SJCRH30 (cell line): ENCODE measurements at places on chromosomes 5 and 9. TPM values are rescaled to one million over a fixed set of nuclear protein-coding genes. Genes with fewer than 3 reads are reported as not detected.

- DNase-seq: no peak
- H3K4me1 ChIP-seq: peaks cover 29% of the 10 kb centered on the region
- H3K27ac ChIP-seq: no peak overlapping the region
- no peak overlapping the region for H3K4me3 ChIP-seq
Observed at GRCh38 chr5:142845402-142845921, 75.3 kb downstream of the ARHGAP26 start.

DNA sequence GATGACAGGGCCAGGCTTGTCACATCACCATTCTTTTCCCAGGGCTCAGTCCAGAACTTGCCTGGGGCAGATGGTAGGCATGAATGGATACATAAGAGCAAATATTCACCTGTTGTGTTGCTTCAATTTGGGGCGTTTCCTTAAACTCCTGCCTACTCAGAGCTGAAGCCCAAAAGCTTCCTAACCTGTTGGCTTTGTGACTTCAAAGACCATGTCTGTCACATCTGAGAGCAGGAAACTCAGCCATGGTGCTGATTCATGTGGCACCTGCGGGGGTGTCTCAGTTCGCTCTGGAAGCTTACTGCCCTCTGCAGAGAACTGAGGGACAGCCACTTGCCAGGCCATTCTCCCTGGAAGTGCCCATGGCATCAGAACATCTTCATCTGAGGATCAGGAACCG is 246.6 kb downstream of the HSPA4 start:
- no peaks in the 10 kb centered on the region for H3K4me1 ChIP-seq
- no peak for DNase-seq
- H3K27me3 ChIP-seq: no peaks in the 10 kb centered on the region
- no peaks in the 10 kb centered on the region for H3K36me3 ChIP-seq
- no peak overlapping the region for H3K4me3 ChIP-seq

DNA sequence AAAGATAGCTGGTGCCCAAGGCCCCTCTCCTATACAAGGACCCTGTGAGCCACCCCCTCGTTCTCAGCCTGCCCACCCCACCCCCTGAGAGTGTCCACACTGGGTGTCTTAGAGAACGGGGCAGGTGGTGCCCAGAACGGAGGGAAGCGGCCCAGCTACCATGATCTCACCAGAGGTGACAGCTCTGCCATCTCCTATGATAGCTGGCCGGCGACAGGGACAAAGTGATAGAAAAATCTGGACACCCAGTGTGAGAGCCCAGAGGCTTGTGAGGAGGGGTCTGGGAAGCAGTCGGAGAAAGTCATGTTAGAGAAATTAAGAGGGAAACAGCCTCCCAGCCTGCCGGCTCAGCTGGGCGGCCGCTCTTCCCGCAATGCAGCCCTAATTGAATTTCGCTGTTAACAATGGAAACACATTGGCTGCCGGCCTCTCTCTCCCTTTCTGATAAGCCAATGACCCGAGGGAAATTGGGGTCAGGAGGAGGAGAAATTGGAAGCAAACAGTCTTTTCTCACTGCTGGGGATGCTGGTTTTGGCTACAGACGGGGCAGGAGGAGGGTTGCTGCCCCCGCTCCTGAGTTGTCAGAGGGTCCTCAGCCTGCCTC is 32.3 kb downstream of the HK3 start:
- no peaks in the 10 kb centered on the region for H3K4me1 ChIP-seq
- no peaks in the 10 kb centered on the region for H3K36me3 ChIP-seq

- DNase-seq: no peak
- no peaks in the 10 kb centered on the region for H3K36me3 ChIP-seq
- H3K27ac ChIP-seq: no peak overlapping the region
- H3K4me3 ChIP-seq: no peak overlapping the region
- no peaks in the 10 kb centered on the region for H3K4me1 ChIP-seq
Observed at GRCh38 chr5:171692936-171693335, 92.7 kb upstream of the SMIM23 start.

DNA sequence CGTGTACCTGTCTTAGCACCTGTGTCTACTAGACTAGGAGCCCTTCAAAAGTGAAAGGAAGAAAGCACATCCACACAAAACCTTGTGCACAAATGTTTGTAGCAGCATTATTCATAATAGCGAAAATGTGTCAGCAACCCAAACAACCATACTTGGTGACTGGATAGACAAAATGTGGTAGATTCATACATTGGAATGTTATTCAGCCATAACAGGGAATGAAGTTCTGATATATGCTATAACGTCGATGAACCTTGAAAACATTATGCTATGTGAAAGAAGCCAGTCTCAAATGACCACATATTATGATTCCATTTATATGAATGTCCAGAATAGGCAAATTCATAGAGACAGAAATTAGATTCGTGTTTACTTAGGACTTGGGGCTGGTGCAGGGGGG is 57.8 kb upstream of the LARP1 start:
- no peaks in the 10 kb centered on the region for H3K4me1 ChIP-seq
- no peaks in the 10 kb centered on the region; the same call in 1 of the 2 replicates for H3K27me3 ChIP-seq
- no peak overlapping the region for H3K4me3 ChIP-seq
- no peaks in the 10 kb centered on the region for H3K36me3 ChIP-seq
- DNase-seq: no peak
- H3K27ac ChIP-seq: no peak overlapping the region

DNA sequence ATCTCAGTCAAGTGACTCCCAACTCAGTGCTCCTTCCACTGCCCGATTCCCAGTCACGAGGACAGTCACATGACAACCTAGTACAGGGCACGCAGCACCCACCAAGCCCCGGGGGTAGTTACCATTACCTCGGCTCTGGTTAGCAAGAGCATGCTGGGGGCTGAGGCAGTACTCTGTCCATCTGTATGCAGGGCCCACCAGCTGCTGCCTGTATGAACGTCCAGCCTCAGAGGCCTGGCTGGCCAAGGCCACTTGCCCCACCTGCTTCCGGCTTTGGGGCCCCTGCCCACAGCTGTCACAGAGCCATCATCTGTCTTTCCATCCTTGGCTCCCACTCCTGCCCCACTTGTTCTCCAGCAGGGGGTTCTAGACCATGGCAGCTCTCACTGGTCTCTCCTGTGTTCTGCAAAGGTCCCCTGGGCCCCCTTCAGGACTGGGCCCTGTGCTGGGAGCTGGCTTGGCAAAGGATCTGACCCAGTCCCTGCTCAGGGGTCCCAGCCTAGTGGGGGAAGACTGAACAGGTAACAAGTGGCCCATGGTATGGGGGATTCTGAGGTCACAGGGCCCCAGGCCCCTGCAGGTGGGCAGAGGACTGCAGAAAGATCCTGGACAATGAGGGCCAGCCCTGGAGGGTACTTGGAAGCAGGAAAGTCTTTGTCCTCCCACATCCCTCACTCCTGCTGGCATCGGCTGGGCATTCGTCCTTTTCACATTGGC is 3.3 kb downstream of the RPL35 start:
- H3K27me3 ChIP-seq: no peaks in the 10 kb centered on the region
- peak; percentile 93 for DNase-seq
- no peak overlapping the region for H3K4me3 ChIP-seq
- H3K36me3 ChIP-seq: peaks cover 54% of the 10 kb centered on the region
- no peak overlapping the region; the same call in 1 of the 2 replicates for H3K27ac ChIP-seq

DNA sequence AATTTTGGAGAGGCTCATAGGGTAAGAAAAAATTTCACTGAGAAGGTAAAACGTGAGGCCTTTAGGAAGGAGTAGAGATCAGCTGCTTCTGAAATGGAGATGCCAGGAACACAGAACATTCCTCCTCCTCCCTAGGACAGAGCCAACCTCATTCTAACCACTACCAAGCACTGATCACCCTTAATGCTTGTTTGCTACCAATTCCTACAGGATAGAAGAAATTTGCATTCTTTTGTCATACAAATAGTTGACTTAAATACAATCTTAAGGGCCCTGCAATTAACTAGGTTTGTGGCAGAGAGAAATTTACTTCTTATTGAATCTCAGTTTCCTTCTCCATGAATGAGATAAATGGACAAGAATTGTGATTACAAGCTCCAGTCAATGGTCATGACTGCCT is 780.2 kb upstream of the WWC1 start:
- H3K27me3 ChIP-seq: peaks cover 3% of the 10 kb centered on the region; the same call in 1 of the 2 replicates
- no peak for DNase-seq
- no peaks in the 10 kb centered on the region for H3K4me1 ChIP-seq
- H3K36me3 ChIP-seq: no peaks in the 10 kb centered on the region
- no peak overlapping the region for H3K4me3 ChIP-seq
- no peak overlapping the region for H3K27ac ChIP-seq

DNA sequence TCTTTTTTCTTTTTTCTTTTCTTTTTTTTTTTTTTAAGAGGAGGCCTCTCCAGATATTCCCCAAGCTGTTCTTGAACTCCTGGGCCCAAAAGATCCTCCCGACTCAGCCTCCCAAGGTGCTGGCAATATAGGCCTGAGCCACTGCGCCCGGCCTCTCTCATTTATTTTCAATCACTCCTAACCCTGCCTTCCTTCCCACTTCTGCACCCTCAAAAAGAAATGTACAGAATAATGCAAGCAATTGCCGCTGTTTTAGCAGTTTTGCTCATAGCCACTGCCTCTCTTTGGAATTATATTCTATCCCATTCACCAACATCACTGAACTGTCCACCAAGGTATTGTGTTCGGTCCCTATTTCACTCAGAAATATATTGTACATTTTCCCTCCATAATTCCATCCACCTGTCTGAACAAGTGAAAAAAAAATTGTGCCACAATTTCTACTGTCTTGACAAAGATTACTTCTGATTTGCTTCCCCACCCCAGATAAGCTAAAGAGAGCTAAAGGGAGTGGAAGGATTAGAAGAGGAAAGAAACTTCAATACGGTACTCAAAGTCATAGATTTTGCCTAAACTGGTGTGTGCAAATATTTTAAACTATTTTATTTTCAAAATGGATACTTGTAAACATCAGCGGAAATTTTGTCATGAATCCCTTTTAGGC is 1.9 kb downstream of the FNBP1 start:
- no peaks in the 10 kb centered on the region for H3K27me3 ChIP-seq
- peak overlapping the region; percentile 97 for H3K4me3 ChIP-seq
- no peaks in the 10 kb centered on the region for H3K36me3 ChIP-seq
- peaks cover 18% of the 10 kb centered on the region for H3K4me1 ChIP-seq
- DNase-seq: no peak

GRCh38 chr9:103277240-103277639 is 282.1 kb downstream of the CYLC2 start:
- H3K4me3 ChIP-seq: no peak overlapping the region
- no peaks in the 10 kb centered on the region for H3K4me1 ChIP-seq
- no peaks in the 10 kb centered on the region for H3K27me3 ChIP-seq
- no peak overlapping the region for H3K27ac ChIP-seq
- H3K36me3 ChIP-seq: no peaks in the 10 kb centered on the region

DNA sequence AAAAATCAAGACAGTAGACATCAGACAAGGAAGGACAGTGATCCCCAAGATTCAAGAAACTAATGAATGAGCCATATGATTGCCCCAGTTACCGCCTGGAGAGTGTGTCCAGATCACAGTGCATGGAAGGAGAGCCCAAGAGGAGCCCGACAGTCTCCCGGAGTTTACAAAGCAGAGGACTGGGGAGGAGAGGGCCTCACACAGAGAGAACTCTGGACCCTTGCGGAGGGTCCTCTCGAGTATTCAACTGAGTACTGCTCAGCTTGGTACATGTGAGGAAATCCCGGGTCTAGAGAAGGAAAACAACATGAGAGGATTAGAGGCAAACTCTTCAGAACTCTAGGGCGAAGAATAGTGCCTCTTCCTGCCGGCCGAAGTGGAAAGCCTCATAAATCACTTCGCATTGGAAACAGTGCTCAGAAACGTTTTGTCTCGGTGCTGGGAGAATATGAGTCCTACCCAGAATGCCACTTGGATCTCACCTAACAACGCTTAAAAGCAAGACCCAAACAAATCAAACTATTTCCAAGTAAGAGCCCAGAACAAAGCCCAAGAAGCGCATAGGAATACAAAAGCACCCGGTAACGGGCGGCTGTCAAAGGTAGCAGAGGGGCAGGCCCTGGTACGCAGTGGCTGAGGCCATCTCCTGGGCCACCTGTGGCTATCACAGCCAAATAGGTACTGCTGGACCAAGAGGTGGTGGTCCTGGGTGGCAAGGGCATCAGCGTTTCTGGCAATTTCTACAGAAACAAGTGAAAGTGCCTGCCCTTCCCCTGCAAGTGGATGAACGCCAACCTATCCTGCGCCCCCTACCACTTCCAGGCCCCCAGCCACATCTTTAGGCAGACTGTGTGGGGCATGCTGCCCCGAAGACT is 36.0 kb downstream of the FAM78A start:
- no peaks in the 10 kb centered on the region for H3K27me3 ChIP-seq
- DNase-seq: no peak
- H3K4me3 ChIP-seq: no peak overlapping the region
- no peak overlapping the region for H3K27ac ChIP-seq

The PTGR1 gene
- 92.3 and 93.5 TPM in 2 replicates for total RNA-seq

The LRRC70 gene
- 0.68 and 0.81 TPM in 2 replicates for total RNA-seq

DNA sequence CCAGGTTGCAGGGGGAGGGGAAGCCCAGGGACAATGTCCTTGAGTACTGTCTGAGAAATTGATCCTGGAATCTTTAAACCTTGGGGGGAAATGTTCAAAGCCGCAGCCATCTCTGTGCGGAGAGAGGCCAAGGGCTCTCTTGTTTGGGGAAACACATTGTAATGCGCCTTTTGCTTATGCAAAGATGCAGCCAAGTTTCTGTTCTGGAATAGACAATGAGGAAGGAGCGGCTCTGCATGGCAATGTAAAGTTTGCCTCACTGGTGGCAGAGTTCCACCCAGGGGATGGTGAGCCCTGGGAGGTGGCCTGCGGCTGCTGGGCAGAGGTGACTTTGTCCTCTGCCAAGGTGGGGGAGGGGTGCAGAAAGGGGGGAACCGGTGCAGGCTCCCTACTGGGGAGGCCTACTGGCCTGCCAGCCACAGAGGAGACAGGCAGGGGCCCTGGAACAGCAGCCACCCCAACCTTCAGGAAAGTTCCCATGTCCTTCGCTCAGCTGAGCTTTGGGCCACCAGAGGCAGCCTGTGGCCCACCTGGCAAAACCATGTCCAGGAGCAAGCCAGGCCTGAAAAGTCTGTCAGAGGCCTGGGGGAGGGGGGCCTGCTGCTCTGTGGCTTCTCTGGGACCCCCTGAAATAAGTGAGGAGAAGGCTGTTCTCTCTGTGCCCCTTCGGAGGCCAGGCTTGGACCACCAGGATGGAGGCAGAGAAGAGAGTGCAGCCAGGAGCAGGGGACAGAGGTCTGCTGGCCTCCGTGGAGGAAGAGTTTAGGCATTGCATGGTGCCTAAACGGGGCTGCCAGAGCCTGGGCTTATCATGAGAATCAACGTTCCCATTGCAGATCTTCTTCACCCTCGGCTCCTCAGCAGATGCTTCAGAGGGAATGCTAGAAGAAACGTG is 127.8 kb downstream of the ZNF354C start:
- no peaks in the 10 kb centered on the region for H3K4me1 ChIP-seq
- DNase-seq: no peak
- H3K4me3 ChIP-seq: no peak overlapping the region
- H3K27me3 ChIP-seq: no peaks in the 10 kb centered on the region
- H3K36me3 ChIP-seq: no peaks in the 10 kb centered on the region
- no peak overlapping the region for H3K27ac ChIP-seq

- DNase-seq: no peak
- H3K4me3 ChIP-seq: no peak overlapping the region
- no peak overlapping the region; the same call in 1 of the 2 replicates for H3K27ac ChIP-seq
- no peaks in the 10 kb centered on the region for H3K36me3 ChIP-seq
- no peaks in the 10 kb centered on the region; the same call in 1 of the 2 replicates for H3K4me1 ChIP-seq
- H3K27me3 ChIP-seq: no peaks in the 10 kb centered on the region
Observed at GRCh38 chr5:77669677-77670076, 31.2 kb upstream of the OTP start.

- no peak overlapping the region for H3K27ac ChIP-seq
- no peak for DNase-seq
- no peak overlapping the region for H3K4me3 ChIP-seq
- H3K36me3 ChIP-seq: no peaks in the 10 kb centered on the region
- H3K4me1 ChIP-seq: no peaks in the 10 kb centered on the region
Observed at GRCh38 chr5:67417839-67418238, 221.2 kb upstream of the CD180 start.
